ENCODE measurements at places on chromosomes 6 and 20. TPM values are rescaled to one million over a fixed set of nuclear protein-coding genes. Genes with fewer than 3 reads are reported as not detected.

DNA sequence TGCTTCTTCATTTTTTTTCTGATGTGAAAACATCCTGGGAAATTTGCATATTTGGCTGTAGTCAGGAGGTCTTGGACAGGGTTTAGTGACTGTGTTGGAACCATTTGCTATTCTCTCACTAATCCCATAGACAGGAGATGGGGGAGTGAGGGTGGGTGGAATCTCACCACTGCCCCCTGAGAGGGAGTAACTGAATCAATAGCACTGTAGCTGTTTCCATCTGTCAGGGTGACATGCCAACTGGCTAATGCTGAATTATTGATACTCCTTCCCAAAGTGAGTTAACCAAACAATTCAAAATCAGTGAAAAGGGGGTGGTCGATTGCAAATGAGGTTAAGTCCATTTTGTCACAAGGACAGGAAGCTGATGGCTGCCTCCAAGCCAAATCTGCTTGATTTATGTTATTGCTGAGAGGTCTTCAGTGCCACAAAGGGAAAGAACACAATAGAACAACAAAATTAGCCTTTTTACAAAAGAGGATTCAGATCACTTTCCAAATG is 55.1 kb upstream of the B3GAT2 start:
- H3K36me3 ChIP-seq, result no peaks in the 10 kb centered on the region
- no peak for DNase-seq
- no peak overlapping the region for H3K27ac ChIP-seq
- no peaks in the 10 kb centered on the region for H3K4me1 ChIP-seq
- no peaks in the 10 kb centered on the region for H3K27me3 ChIP-seq

GRCh38 chr20:10679269-10679668 is 5.5 kb upstream of the JAG1 start:
- DNase-seq, result no peak
- H3K27me3 ChIP-seq, result no peaks in the 10 kb centered on the region
- no peak overlapping the region for H3K27ac ChIP-seq

DNA sequence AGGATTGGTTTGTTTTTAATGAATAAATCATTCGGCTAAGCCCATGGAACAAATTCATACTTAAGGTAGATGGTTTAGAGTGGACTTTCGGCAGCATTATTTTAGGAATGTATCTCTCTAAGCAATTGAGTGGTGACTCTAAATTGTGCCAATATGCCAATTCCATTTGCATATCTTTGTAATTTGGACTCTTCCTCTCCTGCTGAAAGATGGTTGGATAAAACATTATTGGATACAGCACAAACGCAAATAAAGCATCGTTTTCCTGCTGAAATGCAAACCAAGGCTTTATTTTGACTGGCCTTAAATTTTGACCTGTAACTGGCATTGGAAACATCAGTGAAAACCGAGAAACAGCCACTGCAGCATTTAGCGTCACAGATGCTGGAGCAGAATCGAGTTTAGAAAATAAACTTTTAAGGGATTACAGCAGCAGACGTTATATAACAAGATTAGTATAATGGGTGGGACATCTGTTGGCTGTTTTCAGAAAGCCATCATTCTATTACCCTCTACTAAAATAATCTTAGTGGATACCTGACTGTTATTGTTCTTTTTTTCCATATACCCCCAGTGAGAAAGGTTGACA is 726.0 kb downstream of the KIF16B start:
- no peaks in the 10 kb centered on the region for H3K36me3 ChIP-seq
- no peak overlapping the region for H3K27ac ChIP-seq
- DNase-seq, result no peak
- no peaks in the 10 kb centered on the region for H3K27me3 ChIP-seq
- no peaks in the 10 kb centered on the region for H3K4me1 ChIP-seq
- no peak overlapping the region for H3K4me3 ChIP-seq

DNA sequence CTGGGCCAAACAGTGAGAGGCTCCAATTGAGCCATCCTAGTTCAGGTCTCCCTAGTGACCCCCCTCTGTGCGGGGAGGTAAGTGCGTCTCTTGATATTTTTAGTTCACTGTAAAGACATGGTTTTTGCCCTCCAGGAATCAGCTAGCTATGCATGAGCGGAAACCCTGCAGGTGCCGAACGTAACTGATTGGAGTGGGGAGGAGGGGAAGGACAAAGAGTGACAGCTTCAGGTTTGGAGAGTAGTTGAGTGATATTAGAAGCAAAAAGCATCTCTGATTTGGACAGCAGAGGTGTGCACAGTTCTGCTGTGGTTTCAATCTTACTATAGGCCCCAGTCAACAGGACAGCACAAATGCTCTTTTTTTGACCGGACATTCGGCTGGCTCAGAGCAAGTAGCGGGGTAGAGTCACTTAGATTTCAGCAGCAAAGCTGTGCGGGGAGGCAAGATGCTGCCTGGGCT is 31.8 kb downstream of the TBC1D7 start:
- H3K4me3 ChIP-seq, result no peak overlapping the region
- H3K4me1 ChIP-seq, result no peaks in the 10 kb centered on the region
- H3K27ac ChIP-seq, result no peak overlapping the region
- no peak for DNase-seq

GRCh38 chr20:51334609-51335008 is 207.9 kb downstream of the NFATC2 start:
- H3K4me3 ChIP-seq, result no peak overlapping the region
- no peaks in the 10 kb centered on the region for H3K27me3 ChIP-seq
- no peaks in the 10 kb centered on the region for H3K36me3 ChIP-seq
- H3K27ac ChIP-seq, result no peak overlapping the region
- no peaks in the 10 kb centered on the region for H3K4me1 ChIP-seq

- H3K36me3 ChIP-seq, result no peaks in the 10 kb centered on the region
- no peak overlapping the region for H3K4me3 ChIP-seq
- H3K27me3 ChIP-seq, result no peaks in the 10 kb centered on the region
- H3K4me1 ChIP-seq, result peaks cover 25% of the 10 kb centered on the region
- no peak overlapping the region for H3K27ac ChIP-seq
Measured at GRCh38 chr6:116019428-116019827, 41.3 kb downstream of the FRK start.

- H3K27ac ChIP-seq, result no peak overlapping the region
- DNase-seq, result no peak
- peaks cover 10% of the 10 kb centered on the region for H3K4me1 ChIP-seq
- no peak overlapping the region for H3K4me3 ChIP-seq
Measured at GRCh38 chr20:63556873-63557478, 3.0 kb downstream of the FNDC11 start.

DNA sequence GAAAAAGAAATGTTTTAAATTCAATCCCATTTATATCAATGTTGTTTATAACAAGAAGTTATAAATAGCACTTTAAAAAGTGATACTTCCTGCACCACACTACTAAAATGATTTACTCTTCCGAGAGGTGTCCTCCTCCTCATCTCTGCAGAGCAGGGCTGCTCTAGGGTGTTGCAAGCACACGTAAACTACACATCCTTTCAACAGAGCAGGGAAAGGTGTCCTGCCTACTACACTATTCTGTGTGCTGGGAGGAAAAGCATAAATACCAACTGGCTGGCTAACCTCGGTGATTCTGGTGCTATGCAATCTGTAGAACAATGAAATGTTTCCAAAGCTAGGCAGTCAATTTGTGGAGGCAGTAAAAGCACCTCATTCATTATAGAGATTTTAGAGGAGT is 89.5 kb upstream of the MAP7 start:
- H3K27ac ChIP-seq, result no peak overlapping the region
- peaks cover 10% of the 10 kb centered on the region for H3K4me1 ChIP-seq
- no peak overlapping the region for H3K4me3 ChIP-seq
- no peaks in the 10 kb centered on the region for H3K27me3 ChIP-seq
- H3K36me3 ChIP-seq, result peaks cover 29% of the 10 kb centered on the region
- no peak for DNase-seq

- no peak overlapping the region for H3K27ac ChIP-seq
- peaks cover 7% of the 10 kb centered on the region for H3K4me1 ChIP-seq
- DNase-seq, result peak; percentile 86
Measured at GRCh38 chr20:39048000-39048696, 86.0 kb downstream of the DHX35 start.

DNA sequence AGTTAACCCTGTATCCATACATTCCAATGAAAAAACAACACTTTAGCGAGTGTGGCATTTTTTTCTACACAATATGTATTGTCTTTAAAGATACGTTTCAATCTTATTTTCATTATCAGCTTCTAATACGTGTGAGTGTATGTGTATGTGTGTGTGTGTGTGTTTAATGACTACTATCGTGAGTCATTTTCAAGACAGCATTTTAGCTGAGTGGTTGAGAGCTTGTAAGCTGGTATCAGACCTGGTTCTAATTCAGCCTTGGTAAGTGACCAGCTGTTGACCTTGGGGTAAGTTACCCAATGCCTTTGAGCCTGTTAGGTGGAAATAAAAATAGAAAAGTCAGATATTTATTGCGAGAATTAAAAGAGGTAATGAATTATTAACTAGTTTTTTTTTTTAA is 320.0 kb upstream of the NT5E start:
- H3K36me3 ChIP-seq, result no peaks in the 10 kb centered on the region
- no peaks in the 10 kb centered on the region for H3K4me1 ChIP-seq
- H3K4me3 ChIP-seq, result no peak overlapping the region
- no peak for DNase-seq
- no peaks in the 10 kb centered on the region for H3K27me3 ChIP-seq

DNA sequence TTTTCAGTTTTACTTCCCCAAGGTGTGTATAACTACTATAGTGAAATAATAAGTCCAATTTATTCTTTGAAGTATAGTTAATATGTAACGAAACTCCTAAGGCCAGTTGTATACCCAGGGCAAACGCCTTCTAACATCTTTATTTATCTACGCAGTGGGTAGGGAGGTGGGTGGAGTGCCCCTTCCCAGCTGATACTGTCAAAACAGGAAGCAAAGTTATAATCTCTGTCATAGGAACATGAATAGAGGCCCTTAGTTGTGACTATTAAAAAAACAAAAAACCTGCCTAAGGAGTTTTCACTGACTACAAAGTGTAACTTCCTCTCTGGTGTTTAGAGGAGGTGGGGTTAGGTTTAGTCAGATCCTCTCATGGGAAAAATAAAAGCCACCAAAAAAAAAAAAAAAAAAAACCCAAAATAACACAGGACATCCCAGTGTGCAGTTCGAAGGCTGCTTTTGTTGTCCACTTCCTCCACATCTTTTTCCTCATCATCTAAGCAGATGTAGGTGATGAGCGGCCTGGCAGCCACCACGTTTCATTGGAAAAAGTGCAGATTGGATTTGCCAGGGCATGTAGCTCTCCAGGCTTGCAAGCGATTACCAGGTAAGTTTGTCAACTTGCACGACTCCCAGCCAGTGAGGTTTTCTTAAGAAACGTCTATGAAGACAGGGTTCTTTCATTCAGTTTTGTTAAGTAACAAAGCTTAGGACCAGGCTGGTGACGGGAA is 58.7 kb downstream of the UTRN start:
- DNase-seq, result no peak
- peaks cover 73% of the 10 kb centered on the region for H3K4me1 ChIP-seq
- H3K27me3 ChIP-seq, result no peaks in the 10 kb centered on the region
- H3K36me3 ChIP-seq, result no peaks in the 10 kb centered on the region
- peak overlapping the region; percentile 25 for H3K4me3 ChIP-seq
- H3K27ac ChIP-seq, result peak overlapping the region; percentile 63

DNA sequence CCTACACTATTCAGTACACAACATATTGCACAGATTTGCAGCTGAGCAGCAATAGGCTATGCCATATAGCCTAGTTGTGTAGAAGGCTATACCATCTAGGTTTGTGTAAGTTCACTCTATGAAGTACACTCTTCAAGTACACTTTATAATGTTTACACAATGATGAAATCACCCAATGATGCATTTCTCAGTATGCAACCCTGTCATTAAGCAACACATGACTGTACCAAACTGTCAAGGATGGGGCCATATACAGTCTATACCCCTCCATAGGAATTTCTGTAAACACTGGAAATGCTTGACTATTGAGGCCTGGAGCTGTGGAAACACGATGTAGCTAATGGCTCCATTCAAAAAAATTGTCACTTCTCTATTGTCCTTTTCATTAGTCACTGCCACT is 535.4 kb downstream of the EPM2A start:
- H3K27ac ChIP-seq, result no peak overlapping the region
- H3K36me3 ChIP-seq, result no peaks in the 10 kb centered on the region
- no peak overlapping the region for H3K4me3 ChIP-seq

- H3K4me3 ChIP-seq, result no peak overlapping the region
- H3K4me1 ChIP-seq, result no peaks in the 10 kb centered on the region
- no peaks in the 10 kb centered on the region for H3K36me3 ChIP-seq
- no peak overlapping the region for H3K27ac ChIP-seq
Measured at GRCh38 chr6:88575536-88575935, 387.9 kb downstream of the RNGTT start.

- no peak for DNase-seq
- H3K4me1 ChIP-seq, result no peaks in the 10 kb centered on the region
- H3K27me3 ChIP-seq, result no peaks in the 10 kb centered on the region
- H3K27ac ChIP-seq, result no peak overlapping the region
- H3K36me3 ChIP-seq, result no peaks in the 10 kb centered on the region
Measured at GRCh38 chr6:155351273-155352129, 37.2 kb upstream of the TFB1M start.

- H3K4me3 ChIP-seq, result no peak overlapping the region
- no peaks in the 10 kb centered on the region for H3K4me1 ChIP-seq
- H3K27ac ChIP-seq, result no peak overlapping the region
- H3K36me3 ChIP-seq, result no peaks in the 10 kb centered on the region
Measured at GRCh38 chr20:57464642-57465211, 60.2 kb downstream of the CTCFL start.

DNA sequence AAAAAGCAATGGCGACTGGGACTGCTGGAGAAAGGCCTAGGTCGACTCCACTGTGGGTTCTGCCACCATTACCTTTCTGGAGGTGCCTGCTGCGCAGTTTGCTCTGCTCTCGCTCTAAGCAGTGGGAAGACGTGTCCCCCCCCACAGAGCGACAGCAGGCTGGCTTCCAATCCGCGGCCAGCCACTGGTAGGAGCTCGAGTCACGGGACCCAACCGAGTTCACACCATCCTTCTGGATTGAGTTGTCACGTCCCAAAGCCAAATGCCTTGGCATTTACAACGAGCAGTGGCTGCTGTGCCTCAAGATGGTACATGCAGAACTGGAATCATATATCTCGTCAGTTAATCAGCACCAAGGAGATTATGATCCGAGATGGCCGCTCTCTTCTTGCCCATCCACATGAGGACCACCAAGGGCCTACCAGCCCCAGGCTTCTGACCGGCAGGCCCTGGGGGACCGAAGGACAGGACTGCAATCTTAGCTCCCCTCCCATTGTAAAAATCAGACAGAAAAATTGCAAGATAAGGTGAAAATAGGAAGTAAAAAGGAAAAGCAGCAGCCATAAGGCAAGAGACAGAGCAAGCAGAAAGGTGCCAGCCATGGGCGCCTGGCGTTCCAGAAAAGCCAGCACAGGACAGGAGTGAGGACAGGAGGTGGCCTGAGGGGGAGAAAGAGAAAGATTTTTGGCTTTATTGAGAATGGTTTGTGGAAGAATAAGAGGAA is 74.4 kb downstream of the TRAM2 start:
- peaks cover 20% of the 10 kb centered on the region for H3K4me1 ChIP-seq
- no peak overlapping the region for H3K4me3 ChIP-seq
- H3K27ac ChIP-seq, result no peak overlapping the region
- peaks cover 25% of the 10 kb centered on the region for H3K36me3 ChIP-seq
- H3K27me3 ChIP-seq, result no peaks in the 10 kb centered on the region
- no peak for DNase-seq

Gene CCN6
- total RNA-seq, result not detected

Gene ZNF311
- total RNA-seq, result 1.8 TPM

Gene PAK5
- 0.35 TPM for total RNA-seq

Gene SPDEF
- total RNA-seq, result 1.3 TPM

Gene RAET1E
- 0.96 TPM for total RNA-seq

Gene MATN4
- 0.29 TPM for total RNA-seq

Gene ULBP3
- total RNA-seq, result 3.8 TPM
